ENCODE measurements at places on chromosomes 7 and 10. TPM values are rescaled to one million over a fixed set of nuclear protein-coding genes. Genes with fewer than 3 reads are reported as not detected.

DNA sequence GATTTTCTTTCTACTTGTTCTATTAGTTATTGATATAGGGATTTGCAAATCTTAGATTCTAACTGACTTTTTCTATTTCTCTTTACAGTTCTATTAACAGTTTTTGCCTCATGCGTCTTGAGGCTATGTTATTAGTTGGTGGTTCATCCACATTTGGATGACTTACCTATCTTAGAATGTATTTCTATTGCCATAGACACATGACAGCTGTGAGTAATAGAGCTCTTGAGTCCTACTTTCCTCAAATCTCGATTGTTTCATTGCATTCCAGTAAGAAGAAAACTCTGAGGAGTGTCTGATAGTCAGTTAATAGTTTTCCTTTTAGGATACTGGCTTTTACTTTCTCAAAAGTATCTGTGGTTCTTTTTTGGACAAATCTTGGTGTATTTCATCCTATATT, 241.4 kb upstream of the ZNF32 start:
- no peak for DNase-seq

DNA sequence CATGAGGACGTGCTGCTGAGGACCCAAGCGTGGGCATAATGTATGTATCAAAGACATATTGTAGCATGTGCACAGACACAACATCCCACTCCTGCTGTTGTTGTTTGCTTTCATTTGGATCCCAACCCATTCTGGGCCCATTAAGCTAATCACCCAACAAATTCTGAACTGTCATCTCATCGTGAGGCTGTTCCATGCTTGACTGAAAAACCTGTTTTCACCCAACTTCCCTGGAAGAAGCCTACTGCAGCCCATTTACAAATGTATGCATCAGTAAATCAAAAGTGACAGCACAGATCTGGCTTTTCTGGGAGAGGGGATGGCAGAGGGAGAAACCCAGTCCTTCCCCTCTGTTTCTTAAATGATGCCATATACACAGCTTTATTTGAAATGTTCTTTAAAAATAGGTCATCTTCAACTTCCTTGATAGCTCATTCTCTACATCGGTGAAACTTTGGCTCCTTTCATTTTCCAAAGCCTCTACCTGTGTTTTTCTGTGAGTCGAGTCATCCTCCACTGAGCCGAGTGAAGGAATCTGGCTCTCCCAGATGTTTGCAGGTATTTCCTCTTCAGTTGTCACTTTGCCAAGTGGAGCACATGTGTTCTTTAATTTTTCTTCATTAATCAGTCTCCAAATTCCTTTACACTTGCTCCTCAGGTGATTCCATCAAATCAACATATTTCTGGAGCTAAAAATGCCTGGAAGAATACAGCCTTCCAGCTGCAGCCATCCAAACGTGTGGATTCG, 151.8 kb downstream of the CHN2 start:
- DNase-seq: no peak

- DNase-seq: no peak
Measured at GRCh38 chr10:97349752-97350513, 15.4 kb upstream of the FRAT2 start.

GRCh38 chr10:89659143-89660131, 14.4 kb upstream of the PANK1 start:
- DNase-seq: no peak

Gene MSMB
- total RNA-seq: not detected
